ENCODE measurements at places on chromosomes 4 and X. TPM values are rescaled to one million over a fixed set of nuclear protein-coding genes. Genes with fewer than 3 reads are reported as not detected.

CT45A1 gene
- not detected for total RNA-seq

PAGE1 gene
- total RNA-seq: not detected

PPP1R2C gene
- total RNA-seq: not detected

RAB33A gene
- 0.19 TPM for total RNA-seq

C1QTNF7 gene
- not detected for total RNA-seq

PUDP gene
- 23.0 TPM for total RNA-seq

GLUD2 gene
- 2.4 TPM for total RNA-seq

WNK3 gene
- total RNA-seq: 0.01 TPM

SLC10A7 gene
- 2.8 TPM for total RNA-seq
